ENCODE measurements at places on chromosomes 1 and 21.

DNA sequence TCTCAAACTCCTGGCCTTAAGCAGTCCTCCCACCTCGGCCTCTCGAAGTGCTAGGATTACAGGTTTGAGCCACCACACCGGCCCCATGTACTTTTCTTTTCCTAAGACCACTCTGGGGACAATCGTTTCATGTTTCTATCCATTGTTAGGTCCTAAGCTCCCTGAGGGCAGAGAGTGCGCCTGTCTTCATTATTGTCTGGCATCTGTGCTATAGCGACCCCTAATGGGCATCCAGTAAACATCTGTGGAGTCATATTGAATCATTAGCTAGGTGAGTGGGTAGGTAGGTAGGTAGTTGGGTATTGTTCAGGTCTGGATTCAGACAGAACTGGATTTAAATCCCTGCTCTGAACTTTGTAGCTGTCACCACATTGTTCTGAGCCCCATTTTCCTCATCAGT lies 66.1 kb downstream of the TMEM53 start:
- no peak for DNase-seq

GRCh38 chr1:71861022-71861421 lies 421.3 kb downstream of the NEGR1 start:
- DNase-seq, result no peak

GRCh38 chr1:90719330-90720144 lies 2.4 kb upstream of the BARHL2 start:
- DNase-seq, result no peak

DNA sequence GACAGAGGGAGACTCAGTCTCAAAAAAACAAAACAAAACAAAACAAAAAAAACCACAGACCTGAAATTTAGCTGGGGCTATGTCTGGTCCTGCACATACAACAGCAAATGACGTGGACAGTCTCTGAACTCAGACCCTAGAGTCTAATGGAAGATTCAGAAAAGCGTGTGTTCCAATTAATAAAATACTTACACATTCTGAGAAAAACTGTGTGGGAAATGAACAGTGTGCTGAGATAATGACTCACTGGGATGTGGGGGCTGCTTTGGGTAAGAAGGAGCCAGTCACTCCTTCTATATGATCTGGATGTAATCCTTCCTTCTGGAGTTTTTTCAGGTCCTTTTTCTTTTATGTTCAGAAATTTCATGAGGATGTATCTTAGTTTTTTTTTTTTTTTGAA lies 29.4 kb downstream of the CLDN14 start:
- DNase-seq, result no peak

GRCh38 chr21:46402421-46402820 lies 56.3 kb upstream of the DIP2A start:
- no peak for DNase-seq

DNA sequence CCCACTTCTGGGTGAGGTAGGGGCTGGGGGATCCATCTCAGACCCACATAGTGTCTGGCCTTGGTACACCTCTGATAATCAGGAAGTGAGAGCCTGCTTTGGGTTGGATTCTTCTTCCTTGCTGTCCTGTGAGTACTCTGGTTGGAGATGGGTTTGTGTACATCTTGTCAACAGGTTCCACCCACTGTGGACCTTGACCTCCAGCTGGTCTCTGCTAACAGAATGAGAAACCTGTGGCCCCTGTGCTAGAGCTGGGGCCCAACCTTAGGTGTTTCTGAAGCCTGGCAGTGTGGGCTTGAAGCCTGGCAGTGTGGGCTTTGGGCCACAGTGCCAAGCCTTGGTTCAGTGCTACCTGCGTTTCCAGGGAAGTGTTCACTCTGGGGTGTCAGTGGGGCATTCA lies 2.6 kb downstream of the ZBTB48 start:
- no peak for DNase-seq

DNA sequence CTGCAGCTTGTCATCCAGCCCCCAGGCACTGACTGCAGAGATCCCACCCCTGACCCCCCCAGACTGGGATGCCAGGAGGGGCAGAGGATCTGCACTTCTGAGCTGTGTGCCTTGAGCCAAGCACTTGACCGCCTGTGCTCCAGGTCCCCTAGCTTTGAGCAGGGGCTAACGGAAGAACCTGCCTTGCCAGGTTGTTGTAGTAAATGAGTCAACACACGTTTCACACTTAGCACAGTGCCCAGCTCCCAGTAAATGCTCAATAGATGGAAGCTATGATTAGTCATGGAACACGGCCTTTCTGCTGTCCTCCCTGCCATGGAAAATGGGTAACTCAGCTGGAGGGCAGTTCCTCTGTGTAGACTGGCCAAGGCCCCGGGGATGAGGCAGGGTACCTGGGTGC lies 24.1 kb downstream of the IFFO2 start:
- DNase-seq, result no peak

DNA sequence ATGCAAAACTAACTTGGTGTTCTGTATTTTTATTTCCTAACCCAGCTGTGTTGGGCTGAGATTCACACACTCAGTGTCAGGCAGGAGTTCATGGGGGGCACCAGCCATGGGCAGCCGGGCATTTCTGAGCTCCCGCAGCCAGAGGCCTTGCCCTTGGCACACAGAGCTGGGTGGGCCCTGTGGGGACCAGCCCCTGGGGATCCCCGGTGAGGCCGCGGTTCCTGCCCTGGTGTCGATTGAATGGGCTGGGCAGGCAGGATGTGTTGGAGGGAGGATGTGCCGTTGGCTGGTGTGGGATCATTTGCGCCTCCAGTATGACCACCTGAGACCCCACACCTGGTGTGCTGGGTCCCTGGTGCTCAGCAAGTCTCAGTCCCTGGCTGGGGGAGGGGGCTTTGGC lies 91.0 kb downstream of the PRDM16 start:
- DNase-seq, result no peak

DNA sequence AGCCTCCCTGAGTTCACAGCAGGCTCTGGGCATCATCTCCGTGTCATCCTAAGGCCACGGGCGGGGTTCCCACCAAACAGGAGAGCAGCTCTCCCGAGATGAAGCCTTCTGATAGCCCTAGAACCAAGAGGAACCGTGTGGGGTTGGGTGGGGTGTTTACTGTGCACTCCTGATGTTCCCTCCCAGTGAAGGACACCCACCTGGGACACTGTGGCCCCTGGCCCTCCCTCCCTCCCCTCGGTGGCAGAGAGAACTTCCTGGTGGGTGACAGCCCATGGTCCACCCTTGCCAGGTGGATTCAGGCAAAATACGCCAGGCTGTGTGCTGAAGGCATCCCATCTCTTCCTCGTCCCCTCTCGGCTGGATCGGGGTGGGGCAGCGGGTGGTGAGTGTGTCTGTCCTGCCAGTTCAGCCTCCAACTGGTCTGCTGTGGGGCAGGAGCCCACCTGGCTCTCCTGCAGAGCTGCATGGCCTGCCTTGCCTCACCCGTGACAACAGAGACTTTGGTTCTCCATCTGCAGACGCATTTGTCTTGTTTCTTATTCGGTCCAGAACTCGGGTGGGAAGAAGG lies 15.6 kb upstream of the C1orf174 start:
- DNase-seq, result no peak

- no peak for DNase-seq
Measured at GRCh38 chr1:52454779-52455178, 50.4 kb downstream of the PRPF38A start.

DNA sequence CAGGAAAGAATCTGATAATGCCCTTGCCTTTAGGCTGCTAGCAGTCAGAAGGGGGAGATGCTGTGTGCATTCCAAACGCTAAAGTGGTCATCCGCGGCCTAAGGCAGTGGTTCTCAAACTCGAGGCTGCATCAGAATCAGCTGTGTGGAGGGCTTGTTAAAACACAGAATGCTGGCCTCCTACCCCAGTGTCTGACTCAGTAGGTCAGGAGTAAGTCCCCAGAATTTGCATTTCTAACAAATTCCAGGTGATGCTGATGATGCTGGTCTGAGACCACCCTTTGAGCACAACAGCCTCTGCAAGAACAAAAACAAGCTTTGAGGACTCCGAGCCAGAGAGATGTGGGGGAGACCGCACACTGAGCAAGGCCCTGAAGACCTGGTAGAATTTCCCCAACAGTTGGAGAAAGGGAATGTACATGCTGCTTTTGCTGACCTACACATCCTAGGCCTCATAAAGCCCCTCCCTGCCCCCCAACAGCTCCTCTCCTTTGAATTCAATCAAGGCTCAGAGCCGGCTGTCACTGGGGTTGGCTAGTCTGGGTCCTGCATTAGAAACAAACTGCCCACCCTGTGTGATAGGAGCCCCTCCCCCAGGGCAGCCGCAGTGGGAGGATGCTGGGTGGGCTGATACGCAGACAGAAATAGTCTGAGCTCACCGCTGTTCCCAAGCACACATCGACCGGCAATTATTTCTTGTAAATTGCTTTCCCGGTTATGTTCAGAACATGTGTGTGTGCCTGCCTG lies 27.1 kb downstream of the SHISAL2A start:
- no peak for DNase-seq

GRCh38 chr1:108600504-108600903 lies 40.6 kb downstream of the EEIG2 start:
- no peak for DNase-seq

DNA sequence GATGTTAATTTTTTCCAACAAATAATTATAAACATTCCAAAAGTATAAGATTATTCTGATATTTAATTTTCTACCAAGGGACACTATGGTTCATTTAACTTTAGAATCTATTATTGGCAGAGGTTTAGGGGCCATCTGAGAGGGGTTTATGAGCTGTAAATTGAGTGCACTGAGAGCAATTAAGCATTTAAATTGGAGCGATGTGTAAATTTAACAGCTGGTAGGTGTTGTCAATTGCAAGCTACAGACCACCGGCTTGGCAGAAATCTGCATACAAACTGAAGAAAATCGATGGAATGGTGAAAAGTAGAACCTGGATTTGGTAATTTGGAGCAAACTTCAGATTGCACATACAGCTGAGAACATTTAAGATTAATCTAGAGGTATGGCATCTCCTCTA lies 55.8 kb upstream of the MTF2 start:
- DNase-seq, result no peak

GRCh38 chr1:243351337-243351736 lies 95.5 kb downstream of the SDCCAG8 start:
- DNase-seq, result no peak

- no peak for DNase-seq
Measured at GRCh38 chr1:108880850-108881249, 4.1 kb downstream of the GPSM2 start.

GRCh38 chr1:59696421-59697115 lies 118.2 kb upstream of the HOOK1 start:
- no peak for DNase-seq

DNA sequence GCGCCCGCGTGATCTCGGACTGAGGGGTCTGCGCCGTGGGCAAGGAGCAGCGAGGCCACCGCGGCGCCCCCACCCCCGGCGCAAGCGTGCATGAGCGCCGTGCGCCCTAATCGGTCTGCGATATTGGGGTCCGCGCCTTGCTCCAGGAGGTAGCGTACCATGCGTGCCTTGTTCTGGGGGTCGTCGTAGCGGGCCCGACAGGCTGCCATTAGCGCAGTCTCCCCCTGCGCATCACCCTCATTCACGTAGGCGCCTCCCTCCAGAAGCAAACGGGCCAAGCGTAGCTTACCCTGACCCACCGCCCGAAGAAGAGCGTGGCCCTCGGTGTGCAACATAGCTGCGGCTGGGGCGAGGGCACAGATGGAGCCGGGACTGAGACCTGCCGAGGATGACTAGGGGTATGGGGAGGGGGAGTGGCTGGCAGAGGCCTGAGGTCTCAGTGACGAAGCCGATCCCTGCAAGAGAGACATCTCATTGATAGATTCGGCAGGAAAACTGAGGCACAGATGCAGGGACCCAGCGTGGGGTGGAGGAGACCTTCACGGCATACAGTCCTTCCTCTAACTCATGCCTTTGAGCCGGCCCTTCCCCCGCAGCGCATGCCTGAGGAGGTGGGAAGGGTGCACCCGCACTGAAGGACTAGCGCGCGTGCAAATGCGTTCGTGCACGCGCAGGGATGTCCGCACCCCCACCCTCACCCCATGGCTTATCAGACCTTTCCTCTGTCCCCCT lies 2.8 kb downstream of the ANKRD34A start:
- no peak for DNase-seq

DNA sequence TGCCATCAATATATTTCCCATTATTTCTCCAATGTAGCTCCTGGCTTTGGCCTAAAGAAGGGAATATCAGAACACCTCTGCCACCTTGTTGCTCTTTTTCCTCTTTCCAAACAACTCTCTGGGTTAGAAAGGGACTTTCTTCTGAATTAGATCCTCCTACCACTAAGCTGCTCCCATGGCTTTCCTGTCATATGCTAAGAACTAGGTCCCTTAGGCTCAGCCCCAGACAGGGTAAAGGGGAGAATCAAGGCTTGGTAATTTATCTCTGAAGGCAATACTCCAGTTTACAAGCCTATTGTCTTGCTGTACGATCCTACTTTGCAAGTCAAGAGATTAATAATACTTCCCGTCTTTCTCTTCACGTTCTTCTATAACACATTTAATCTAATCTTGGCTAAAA lies 373.2 kb upstream of the DAB1 start:
- DNase-seq, result no peak

GRCh38 chr21:20944139-20944538 lies 54.1 kb upstream of the NCAM2 start:
- DNase-seq, result no peak

DNA sequence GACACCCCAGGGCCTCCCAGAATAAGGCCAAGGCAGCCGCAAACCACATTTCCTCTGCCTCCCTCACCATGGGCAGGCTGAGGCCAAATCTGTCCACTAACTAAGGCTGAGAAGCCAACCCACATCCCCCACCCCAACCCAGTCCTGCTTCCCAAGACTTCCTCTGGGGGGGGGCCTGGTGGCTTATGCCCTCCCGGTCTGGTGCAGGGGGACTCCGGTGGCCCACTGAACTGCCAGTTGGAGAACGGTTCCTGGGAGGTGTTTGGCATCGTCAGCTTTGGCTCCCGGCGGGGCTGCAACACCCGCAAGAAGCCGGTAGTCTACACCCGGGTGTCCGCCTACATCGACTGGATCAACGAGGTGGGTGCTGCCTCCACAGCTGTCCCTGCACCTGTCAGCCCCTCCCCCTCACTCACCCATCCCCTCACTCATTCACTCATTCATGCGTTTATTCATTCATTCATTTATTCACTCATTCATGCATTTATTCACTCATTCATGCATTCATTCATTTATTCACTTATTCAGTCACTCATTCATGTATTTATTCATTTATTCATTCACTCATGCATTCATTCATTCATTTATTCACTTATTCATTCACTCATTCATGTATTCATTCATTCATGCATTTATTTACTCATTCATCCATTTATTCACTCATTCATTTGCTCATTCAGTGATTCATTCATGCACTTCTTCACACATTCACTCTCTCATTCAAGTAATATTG lies 7.3 kb downstream of the CTRC start:
- no peak for DNase-seq

DNA sequence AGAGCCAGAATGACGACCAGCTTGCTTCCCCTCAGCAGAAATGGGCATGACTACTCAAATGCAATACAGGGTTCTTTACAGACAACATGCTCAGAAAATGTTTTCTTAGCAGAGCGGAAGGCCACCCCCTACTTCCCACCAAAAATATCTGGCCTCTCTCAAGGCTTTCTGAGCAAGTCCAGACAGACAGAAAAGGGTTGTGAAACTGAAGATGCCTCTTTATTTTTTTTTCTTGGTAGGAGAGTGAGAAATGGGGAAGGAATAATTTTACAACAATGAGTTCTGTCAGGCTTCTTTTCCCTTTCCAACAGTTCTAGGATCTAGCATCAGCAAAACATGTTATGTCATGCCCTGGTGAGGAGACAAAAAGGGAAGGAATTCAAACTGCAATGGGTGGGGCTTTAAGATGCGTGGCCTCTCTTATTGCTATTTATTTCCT lies 172.0 kb upstream of the CAMK1G start:
- no peak for DNase-seq
